ENCODE measurements at places on chromosomes 6 and 20. TPM values are rescaled to one million over a fixed set of nuclear protein-coding genes. Genes with fewer than 3 reads are reported as not detected.

The EPPIN gene
- not detected for total RNA-seq

DNA sequence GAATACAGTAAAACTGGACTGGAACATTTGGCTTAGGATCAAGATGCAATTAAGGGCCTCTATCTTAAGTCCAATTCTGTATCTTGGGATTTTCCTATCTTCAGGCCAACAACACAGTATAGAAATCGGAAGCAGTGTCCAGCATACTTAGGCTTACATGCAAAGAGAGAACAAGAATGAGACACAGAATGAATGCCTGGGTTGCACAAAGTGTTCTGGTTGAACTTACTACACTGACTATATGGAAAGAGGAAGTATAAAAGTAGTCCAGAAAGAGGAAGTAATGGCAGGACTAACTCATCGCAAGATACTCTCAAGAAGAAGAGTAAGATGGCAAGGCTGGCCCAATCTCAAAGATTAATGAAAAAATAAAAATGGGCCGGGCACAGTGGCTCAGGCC is 87.6 kb downstream of the BTBD9 start:
- DNase-seq: no peak

DNA sequence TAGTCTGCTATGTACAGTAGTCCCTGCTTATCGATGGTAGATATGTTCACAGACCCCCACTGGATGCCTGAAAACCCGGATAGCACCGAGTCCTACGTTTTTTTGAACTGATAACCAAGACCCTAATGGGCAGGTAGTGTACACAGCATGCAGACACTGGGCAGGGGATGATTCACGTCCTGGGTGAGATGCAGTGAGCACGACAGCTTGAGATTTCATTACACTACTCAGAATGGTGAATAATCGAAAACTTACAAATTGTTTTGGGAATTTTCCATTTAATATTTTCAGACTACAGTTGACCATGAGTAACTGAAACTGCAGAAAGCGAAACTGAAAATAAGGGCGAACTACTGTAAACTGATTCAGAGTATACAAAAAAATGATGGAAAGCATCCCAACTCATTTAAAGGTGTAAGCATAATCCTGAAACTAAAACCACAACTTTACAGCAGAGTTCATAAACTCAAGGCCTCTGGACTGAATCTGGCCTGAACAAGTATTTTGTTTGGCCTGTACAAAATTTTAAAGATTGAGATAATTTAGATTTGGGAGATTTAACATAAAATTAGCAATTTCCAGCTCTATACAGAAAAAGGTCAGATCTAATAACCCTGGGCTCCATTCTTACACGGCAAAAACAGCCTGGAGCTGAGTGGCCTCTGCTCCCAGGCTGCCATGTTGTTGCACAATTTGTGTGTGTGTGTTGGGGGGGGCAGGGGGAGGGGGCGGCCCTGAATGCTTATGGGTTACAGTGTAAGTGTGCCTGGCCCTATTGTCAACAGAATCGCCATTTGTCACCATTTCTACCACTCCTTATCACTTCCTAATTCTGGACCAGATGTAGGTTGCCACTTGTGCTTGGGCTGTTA is 34.9 kb downstream of the RNF24 start:
- no peak for DNase-seq

The METTL24 gene
- 0.69 TPM for total RNA-seq

DNA sequence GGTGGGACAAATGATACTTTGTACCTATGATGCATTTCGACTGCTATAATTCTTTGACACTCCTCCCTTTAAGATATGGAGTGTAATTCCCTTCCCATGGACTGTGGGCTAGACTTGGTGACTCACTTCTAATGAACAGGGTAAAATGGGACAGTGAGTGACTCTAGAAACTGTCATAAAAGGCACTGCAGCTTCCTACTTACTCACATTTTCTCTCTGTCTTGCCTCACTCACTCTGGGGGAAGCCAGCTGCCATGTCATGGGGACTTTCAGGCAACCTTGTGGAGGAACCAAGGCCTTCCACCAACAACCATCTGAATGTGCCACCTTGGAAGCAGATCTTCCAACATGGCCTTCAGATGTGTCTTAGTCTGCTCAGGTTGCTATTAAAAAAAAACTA is 12.9 kb upstream of the GFOD1 start:
- no peak for DNase-seq

- no peak for DNase-seq
Measured at GRCh38 chr20:16432466-16433292, 140.6 kb downstream of the KIF16B start.

GRCh38 chr20:62274332-62274950 is 28.4 kb upstream of the ADRM1 start:
- DNase-seq: no peak

GRCh38 chr6:144285798-144286502 is 815 bp downstream of the UTRN start:
- no peak for DNase-seq

DNA sequence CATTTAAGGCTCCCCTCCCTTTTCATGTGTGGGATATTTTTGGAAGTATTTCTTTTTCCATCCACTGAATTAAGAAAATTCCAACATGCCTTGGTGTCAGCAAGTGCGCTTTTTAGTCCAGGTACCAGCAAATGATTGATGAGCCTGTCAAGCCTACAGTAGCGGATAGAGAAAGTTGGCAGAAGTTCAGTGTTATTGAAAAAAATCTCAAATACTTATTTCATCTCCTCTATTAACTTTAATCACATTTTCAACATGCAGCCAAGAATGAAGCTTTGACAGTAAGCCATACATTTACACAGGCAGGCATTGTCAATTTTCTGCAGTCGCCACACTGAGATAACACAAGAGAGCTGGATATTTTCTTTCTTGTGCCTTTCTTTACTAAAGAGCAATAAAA is 50.4 kb downstream of the BLOC1S5 start:
- DNase-seq: no peak

The CNKSR3 gene
- 12.4 TPM for total RNA-seq

DNA sequence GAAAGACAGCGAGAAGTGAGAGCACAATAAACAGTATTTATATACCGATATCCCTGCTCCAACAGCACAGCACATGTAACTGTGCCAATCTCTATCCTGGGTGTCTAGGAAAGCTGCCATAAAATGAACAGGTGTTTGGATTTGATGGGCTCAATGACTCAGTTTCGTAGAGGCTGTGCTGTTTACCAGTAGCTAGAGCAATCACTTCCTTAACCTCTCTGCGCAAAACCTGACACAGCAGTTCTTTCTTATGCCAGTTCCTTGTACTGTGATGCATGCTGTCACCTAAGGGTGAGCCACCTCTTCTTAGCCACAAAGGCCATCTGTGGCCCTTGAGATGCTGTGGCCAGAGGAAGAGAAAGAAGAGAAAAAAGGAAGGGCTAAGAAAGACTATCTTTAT is 59.3 kb downstream of the SHPRH start:
- no peak for DNase-seq

DNA sequence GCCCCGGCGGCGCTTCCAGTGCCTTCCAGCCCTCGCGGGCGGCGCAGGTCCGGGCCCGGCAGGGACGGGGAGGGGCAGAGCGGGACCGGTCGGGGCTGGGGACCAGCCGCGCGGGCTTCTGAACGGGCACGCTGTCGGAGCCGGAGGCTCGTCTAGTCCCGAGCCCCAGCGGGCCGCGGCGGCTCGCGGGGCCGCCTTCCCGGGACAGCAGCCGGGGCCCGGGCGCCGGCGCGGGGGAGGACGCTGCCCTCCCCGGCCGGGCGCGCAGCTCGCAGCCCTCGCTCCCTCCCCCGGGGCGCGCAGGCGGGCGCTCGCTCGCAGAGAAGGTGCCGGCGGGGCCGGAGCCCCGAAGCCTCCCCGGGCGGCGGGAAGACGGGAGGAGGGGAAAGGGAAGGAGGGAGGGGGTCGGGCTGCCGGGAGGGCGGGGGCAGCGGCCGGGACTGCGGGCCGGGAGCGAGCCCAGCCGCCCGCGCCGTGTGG is 696 bp upstream of the SIRPA start:
- DNase-seq: no peak

GRCh38 chr20:21229163-21229562 is 74.0 kb upstream of the XRN2 start:
- DNase-seq: no peak

GRCh38 chr6:45724511-45724910 is 291.1 kb downstream of the CLIC5 start:
- no peak for DNase-seq

DNA sequence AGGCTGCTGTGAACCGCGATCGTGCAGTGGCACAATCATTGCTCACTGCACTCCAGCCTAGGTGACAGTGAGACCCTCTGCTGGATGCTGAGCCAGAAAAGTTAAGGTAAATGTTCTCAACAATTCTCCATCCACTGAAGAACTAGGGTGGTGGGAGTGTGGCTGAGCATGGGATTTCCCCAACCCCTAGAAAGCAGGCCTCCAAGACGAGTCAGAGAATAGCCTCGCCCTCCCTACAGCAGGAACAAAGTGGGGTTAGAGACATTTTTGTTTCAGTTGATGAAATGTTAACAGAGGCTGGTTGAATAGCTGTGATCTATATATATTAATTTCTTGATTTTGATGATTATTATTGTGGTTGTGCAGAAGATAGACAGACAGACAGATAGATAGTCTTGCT is 6.1 kb upstream of the ALDH8A1 start:
- no peak for DNase-seq

DNA sequence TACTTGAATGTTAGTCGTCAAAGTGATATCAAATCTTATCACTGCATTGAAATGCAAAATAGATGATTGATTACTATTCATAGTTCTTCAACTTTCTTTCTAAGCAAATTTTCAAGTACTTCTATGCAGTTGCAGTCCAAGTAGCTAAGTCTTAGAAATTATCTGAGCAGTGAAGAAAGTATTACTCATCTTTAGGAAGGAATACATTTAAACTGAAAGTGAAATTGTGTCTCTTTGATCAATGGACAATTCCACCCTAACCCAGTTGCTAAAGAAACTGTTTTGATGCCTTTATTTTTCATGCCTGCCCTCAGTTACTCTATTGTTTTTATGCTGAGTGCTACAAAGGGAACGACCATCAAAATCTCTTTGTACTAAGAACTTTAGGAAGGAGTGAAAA is 337.4 kb downstream of the GRIK2 start:
- no peak for DNase-seq

DNA sequence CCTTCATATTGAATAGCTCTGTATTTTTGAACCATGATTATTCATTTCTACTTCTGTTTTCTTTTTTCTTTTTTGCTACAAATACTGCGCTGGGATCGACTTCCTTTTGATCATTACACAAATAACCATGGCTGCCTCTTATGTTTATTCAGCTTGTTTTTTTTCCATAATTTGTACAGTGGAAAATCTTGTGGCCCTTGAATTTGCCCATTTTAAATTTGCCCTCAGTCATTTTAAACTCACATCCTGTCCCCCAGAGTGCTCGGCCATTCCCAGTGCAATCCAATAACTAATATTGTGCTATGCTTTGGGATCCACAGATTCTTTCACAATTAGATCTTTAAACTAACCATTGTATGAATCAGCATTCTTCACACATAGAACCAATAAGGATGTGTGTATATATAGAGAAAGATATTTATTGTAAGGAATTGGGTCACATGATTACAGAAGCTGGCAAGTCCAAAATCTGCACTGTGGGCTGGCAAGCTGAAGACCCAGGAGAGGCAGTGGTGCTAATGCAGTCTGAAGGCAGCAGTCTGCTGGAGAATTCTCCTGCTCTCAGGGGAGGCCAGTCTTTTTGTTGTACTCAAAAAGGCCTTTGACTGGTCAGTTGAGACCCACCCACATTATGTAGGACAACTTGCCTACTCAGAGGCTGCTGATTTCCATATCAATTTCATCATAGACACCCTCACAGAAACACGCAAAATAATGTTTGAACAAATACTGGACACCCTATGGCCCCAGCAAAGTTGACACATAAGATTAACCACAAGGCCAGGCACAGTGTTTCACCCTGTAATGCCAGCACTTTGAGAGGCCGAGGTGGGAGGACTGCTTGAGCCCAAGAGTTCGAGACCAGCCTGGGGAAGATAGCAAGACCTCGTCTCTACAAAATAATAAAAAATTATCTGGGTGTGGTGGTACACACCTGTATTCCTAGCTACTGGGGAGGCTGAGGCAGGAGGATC is 147.1 kb downstream of the MTHFD1L start:
- DNase-seq: no peak

DNA sequence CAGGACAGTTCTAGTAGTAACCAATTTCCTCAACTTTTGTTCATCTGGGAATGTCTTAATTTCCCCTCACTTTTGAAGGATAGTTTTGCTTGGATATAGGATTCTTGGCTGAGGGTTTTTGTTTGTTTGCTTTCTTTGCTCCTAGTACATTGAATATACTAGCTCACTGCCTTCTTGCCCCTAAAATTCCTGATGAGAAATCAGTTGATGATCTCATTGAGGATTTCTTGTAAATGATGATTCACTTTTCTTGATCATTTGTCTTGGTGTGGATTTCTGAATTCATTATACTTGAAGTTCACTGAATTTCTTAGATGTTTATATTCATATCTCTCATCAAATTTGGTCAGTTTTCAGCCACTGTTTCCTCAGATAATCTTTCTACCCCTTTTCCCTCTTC is 49.1 kb upstream of the PRDM1 start:
- no peak for DNase-seq

GRCh38 chr20:9078826-9079731 is 10.2 kb downstream of the PLCB4 start:
- DNase-seq: no peak

- DNase-seq: no peak
Measured at GRCh38 chr6:160999516-160999915, 7.9 kb downstream of the MAP3K4 start.

DNA sequence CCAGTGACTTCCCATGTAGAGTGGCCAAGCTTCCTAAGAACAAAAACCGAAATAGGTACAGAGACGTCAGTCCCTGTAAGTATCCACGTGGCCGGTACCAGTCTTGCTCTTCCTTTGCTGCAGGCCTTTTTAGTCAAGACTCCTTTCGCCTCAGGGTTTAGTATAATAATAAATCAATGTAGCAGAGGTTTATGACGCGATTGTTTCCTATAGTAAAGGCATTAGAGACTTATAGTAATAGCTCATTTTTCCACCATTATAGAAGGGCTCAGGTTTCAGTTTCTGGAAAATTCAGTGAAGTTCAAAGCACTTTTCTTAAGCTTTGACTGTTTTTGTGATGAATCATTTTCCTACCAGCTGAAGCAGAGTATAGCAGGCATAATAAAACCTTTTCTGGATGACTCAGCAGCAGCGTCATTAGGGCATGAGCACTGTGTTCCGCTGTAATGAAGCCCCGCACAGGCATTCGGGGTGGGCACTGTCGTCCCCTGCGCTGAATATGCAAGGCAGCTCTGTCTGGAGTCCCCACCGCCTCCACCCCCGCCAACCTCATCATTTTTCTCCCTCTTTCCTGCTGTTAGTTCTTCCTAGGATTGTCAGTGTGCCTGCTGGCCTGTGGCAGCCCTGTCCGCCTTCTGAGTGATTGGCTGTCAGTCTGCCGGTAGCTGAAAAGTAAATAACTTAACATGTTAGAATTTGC is 51.3 kb downstream of the PTPN1 start:
- peak; percentile 76 for DNase-seq

The CAP2 gene
- total RNA-seq: 5.5 TPM

- DNase-seq: peak; percentile 72
Measured at GRCh38 chr20:54025251-54025771, 45.1 kb downstream of the BCAS1 start.

The CASS4 gene
- 0.14 TPM for total RNA-seq

Data from epithelial cell of proximal tubule (primary cell).